Activated naive CD4-positive, alpha-beta T cell treated with anti-CD3 and anti-CD28 coated beads for 36 hours (primary cell): ENCODE measurements at places on chromosomes 3 and 15.

GRCh38 chr3:108830381-108830780 lies 7.8 kb downstream of the TRAT1 start:
- no peak for DNase-seq

GRCh38 chr3:29441422-29441821 lies 160.6 kb downstream of the RBMS3 start:
- DNase-seq: no peak

DNA sequence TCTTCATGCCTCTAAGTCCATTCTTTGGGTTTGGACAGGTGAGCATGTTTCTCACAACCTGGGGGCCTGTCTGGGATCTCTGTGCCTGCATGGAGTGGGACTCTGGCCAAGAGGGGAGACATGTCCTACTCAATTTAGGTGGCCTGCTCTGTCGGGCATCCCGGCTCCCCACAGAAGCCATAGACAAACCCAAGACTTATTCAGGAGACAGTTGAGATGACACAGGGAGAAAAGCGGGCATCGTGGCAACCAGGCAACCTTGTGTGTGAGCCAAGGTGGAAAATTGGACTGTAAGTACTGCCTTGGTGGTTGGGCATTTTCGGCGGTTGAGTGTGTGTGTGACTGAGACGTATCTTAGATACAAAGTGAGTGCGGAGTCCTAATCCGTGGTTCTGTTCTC lies 40.5 kb downstream of the PPCDC start:
- no peak for DNase-seq

- DNase-seq: no peak
Measured at GRCh38 chr3:67719333-67719732, 64.9 kb upstream of the SUCLG2 start.

GRCh38 chr3:132898141-132898540 lies 140.1 kb upstream of the TMEM108 start:
- DNase-seq: no peak

- no peak for DNase-seq
Measured at GRCh38 chr3:140298569-140299070, 363.6 kb downstream of the CLSTN2 start.

- no peak for DNase-seq
Measured at GRCh38 chr3:145737952-145738351, 423.0 kb downstream of the PLOD2 start.

DNA sequence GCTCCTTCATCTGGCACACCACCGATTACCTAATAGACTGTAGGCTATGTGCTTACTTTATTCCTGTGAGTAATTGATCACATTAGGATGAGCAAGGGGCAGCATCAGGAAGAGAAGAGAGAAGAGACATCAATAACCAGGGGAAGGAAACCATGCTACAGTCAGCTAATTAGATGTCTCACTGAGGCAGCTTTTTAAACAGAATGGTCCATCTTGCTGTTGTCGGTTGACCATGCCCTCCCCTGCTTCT lies 278.4 kb downstream of the RPLP1 start:
- no peak for DNase-seq

- DNase-seq: no peak
Measured at GRCh38 chr3:170154569-170155143, 26.9 kb downstream of the PHC3 start.

GRCh38 chr3:17367171-17367570 lies 375.3 kb downstream of the TBC1D5 start:
- DNase-seq: no peak

- no peak for DNase-seq
Measured at GRCh38 chr3:57128826-57129667, 36.1 kb downstream of the IL17RD start.

DNA sequence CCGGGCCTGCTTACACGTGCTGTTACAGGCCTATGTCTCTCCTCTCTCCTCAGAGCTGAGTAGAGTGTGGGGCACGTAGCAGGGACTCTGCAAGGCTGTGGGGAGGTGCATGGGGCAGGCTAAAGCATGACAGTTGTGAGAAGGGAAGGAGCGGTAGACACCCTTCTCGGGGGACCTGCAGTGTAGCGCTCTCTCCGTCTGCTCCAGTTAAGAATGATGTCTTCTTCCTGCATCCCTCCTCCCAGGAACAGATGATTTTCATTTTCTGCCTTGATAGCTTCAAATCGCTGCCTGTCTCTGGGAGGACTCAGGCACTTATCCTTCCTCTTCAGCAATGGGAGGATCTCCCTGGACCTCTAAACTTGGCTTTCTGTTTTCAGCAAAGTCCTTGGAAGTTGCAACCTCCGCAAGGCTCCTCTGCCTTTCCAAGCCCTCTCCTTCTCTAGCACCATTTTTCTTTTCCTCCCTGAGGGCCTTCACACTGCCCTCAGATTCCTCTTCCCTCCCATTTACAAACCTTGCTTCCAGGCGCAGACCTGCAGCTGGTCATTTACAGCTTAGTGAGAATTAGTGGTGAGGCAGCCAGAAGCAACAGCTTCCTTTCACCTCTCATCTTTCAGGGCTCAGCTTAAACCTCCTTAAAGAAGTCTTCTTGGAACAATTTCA lies 23.4 kb upstream of the TLE3 start:
- no peak for DNase-seq

GRCh38 chr3:152122851-152123250 lies 145.9 kb upstream of the MBNL1 start:
- no peak for DNase-seq

- DNase-seq: no peak
Measured at GRCh38 chr3:183298701-183299153, 45.7 kb downstream of the B3GNT5 start.

DNA sequence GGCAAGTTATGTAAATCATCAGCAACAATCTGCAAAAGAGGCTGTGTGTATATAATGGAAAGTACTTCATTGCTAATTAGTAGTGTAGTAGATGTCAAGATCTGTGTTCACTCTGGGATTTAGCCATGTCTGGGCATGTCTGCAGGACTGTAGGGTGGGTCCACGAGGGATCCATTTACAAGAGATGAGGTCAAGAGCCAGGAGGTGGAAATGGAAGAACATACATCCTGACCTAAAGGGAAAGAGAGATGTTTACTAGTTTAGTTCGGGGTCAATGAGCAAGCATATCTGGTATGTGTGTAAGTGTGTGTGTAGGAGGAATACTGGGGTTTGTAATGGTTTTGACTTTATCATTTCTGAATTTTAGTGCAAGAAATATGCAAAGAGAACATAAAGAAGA lies 171.5 kb upstream of the NANOGP8 start:
- DNase-seq: no peak

- DNase-seq: no peak
Measured at GRCh38 chr3:100978011-100978659, 15.1 kb downstream of the ABI3BP start.
